Stimulated activated CD4-positive, alpha-beta T cell treated with anti-CD3 and anti-CD28 coated beads, Interleukin-15, amount 100 ng/mL, for 24 hours (primary cell): ENCODE measurements at places on chromosomes 5 and 9.

DNA sequence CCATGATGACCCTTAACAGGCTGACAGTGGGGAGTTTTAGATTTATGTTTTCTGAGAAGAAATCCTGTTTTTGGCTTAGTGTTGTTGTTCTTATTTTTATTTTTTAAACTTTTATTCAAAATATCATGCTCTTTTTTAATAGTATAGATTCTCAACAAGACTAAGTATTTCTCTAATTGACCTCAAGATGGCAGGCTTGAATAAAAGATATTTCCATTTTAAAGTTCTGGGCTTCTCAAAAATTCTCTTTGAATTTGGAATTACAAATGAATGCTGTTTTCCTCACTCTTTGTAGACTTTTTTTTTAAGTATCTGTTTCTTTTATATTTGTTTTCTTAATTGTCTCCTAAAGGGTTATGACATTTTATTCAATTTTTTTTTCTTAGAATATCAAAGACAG lies 50.0 kb upstream of the SH3GL2 start:
- no peak for DNase-seq

DNA sequence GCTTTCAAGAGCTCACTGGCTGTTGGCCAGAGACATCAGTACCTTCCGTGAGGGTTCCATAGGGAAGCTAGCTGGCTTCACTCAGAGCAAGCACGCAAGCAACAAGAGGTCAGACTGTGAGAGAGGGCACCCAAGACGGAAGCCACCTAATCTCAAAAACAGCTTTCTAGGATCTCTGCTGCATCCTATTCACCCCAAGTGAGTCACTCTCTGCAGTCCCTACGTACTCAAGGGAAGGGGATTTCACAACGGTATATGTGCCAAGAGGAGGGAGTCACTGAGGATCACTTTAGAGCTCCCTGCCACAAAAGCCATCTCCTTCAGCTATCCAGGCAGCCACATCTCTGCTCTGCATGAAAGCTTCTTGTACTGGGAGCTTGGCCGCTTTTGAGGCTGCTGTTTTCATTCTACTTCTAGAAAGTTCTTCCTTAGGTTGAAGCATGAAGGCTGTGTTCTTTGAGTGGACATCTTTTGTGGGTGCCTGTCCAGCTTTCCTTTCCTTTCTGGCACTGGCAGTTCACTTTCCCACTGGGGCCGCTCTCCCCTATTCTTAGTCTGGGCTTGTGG lies 249.5 kb downstream of the MAN2A1 start:
- no peak for DNase-seq

GRCh38 chr9:129480227-129480626 lies 140.7 kb downstream of the C9orf50 start:
- DNase-seq: no peak

GRCh38 chr5:67154556-67155206 lies 41.9 kb downstream of the CD180 start:
- DNase-seq: no peak

DNA sequence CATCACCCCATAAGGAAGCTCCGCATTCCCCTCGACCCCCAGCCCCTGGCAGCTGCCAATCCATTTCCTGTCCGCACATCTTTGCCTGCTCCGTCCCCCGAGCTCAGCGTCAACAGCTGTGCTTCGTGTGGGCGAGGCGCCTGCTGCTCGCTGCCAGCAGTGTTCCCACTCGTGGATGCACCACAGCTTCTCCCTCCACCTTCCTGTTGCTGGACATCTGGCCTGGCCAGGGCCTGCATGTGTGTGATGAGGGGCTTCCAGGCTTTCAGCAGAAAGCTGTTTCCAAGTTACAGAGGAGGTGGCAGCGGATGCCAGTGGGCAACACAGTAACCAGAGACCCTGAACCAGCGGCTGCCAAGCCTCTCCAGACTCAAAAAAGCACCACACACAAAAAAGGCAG lies 86.0 kb downstream of the PRRT1B start:
- no peak for DNase-seq

GRCh38 chr5:60352992-60353599 lies 346.9 kb downstream of the DEPDC1B start:
- DNase-seq: no peak

DNA sequence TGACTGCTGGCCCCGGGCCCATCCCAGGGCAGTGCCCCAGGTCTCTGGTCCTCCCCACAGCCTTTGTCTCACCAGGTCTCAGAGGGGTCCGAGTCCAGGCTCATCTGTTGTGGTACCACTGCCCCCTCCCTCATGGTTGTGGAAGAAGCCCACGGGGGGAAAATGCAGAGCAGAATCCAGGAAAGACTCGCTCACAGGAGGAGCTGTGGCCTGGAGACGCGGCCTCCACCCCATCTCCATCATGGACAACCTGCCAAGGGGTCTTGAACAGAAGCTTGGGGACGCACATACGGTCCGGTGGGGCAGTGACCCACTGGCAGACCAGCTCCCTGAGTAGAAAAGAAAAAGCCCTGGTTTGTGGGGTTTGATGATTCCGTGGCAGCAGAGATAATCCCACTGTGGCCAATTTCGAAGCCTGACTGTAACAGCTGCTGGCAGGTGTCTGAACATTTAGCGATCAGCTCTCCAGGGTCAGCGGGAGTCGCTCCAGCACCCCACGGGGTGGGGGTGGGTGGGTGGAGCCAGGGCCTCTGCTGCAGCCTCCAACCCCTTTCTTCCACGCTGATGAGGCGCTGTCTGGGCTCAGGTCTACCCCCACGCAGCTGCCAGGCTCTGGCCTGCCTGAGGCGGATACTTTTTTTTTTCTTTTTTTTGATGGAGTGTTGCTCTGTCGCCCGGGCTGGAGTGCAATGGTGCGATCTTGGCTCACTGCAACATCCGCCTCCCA lies 1.9 kb upstream of the GRIN1 start:
- no peak for DNase-seq

GRCh38 chr5:52822437-52822836 lies 34.7 kb downstream of the ITGA1 start:
- no peak for DNase-seq

DNA sequence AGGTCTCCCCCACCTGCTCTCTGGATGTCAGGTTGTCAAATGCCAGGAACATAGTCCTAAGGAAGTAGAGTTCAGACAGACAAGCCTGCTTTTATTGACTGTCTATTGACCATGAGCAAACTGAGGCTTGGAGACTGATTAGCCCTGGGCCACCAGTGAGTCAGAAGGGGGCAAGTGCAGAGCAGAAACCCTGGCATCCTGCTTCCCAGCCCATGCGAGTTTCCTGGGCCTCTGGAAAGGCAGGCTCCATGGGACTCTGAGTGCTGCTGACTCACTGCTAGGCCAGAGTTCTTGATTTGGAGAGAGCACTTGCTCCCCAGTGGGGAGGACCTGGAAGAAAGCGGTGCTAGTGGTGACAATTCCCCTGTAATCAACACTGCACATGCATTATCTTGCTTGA lies 2.8 kb upstream of the HBEGF start:
- DNase-seq: no peak

GRCh38 chr9:28082671-28083070 lies 509.4 kb upstream of the C9orf72 start:
- no peak for DNase-seq

GRCh38 chr9:81814794-81815464 lies 113.3 kb upstream of the SPATA31D4 start:
- DNase-seq: no peak

- DNase-seq: no peak
These were observed 82.0 kb downstream of the WNK2 start for GRCh38 chr9:93265972-93266371.

DNA sequence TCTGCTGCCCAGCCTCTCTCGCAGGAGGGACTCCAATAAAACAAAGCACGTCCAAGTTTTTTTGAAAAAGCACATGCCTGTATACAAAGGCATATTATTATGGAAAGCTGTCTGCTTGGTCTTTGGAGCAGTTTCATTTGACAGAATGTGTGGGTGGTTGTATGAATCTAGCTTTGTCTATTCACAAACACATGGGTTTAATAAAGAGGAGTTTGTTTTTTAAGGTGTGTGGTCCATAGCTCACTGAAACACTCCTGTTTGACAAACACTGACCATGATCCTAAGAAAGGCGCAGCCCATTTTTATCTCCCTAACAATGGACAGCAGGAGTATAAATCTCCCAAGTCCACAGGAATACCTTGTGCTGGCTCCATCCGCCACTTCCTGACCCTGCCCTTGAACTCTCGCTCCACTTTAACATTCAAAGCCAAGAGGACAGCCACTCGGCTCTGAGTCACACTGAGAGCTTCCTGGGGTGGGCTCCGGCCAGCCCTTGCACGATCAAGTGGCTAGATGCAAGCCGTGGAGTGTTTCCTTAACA lies 371.9 kb downstream of the EBF1 start:
- DNase-seq: no peak
